ENCODE measurements at places on chromosomes 16 and 17. TPM values are rescaled to one million over a fixed set of nuclear protein-coding genes. Genes with fewer than 3 reads are reported as not detected.

The CD300E gene
- not detected for total RNA-seq

The MMP25 gene
- total RNA-seq, result 7.1 TPM

The CLEC3A gene
- total RNA-seq, result not detected

GRCh38 chr16:66161942-66162341, 204.5 kb upstream of the CDH5 start:
- no peak for ATAC-seq

DNA sequence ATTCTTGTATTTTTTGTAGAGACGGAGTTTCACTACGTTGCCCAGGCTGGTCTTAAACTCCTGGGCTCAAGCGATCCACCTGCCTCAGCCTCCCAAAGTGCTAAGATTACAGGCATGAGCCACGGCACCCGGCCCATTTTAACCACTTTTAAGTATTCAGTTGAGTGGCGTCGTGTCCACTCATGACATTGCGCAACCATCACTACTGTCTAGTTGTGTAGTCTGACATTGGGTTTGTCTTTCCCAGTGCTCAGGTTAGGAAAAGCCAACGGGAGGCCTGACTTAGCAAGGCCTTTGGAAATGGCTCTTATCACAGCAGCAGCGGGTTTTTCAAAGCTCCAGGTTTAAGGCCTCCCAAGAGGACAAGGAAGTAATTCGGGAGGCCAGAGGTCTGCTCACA, 58.7 kb downstream of the LITAF start:
- no peak for ATAC-seq

GRCh38 chr17:62707425-62707739, 79.9 kb downstream of the MRC2 start:
- no peak for ATAC-seq

DNA sequence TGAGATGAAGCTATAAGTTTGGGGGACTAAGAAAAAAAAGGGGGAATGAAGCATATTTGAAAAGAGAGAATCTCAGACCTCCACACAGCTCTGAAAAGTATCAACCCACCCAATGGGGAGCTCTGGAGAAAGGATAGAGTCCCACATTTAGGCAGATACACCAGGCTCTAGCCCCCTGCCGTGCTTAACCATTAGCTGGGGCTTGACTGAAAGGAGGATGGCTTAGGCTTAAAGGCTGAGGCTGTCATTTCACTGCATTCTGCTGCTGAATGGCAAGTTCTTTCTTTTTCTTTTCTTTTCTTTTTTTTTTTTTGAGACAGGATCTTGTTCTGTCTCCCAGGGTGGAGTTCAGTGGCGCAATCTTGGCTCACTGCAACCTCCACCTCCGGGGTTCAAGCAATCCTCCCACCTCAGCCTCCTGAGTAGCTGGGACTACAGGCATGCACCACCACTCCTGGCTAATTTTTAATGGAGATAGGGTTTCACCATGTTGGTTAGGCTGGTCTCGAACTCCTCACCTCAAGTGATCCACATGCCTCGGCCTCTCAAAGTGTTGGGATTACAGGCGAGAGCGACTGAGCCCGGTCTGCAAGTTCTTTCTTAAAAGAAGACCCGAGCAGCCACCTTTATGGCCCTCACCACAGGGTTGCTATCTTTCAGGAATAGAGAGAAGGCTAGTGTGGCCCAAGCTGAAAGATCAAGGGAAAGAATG, 9.0 kb upstream of the MMP2 start:
- ATAC-seq, result no peak

- ATAC-seq, result no peak
These were observed at the start of gene GSG1L for GRCh38 chr16:28063591-28064061. Gene GSG1L, minus strand, starts transcription at chr16:28063714. Its CDS starts 290 bp downstream, at chr16:28063424.

DNA sequence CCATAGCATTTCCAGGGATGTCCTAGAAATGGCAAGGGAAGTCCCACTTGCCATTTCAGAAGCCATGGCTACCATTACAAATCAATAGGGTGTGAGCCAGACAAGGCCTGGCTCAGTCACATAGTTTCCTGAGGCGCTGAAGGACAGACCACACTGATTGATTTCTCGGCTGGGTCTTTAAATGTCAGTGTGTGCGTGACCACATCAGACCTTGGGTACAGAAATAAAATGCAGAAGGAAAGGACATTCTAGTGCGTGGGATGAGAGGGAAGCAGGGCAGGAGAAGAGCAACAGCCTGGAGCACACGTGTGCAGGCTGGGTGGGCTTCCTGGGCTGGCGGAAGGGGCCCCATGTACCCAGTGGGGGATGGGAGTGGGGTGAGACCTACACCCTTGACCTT, 58.7 kb upstream of the LYRM9 start:
- ATAC-seq, result no peak

GRCh38 chr17:72463287-72464102, 342.7 kb downstream of the SOX9 start:
- ATAC-seq, result no peak

All from activated T-helper 17 cell treated with anti-CD3 and anti-CD28 coated beads, Interleukin-2, amount 50 U/mL, for 72 hours (primary cell).